ENCODE measurements at places on chromosomes 6 and 20.

- no peak for DNase-seq
These were observed 456.8 kb upstream of the GJE1 start for GRCh38 chr6:141675957-141676356.

GRCh38 chr6:70282919-70283461 lies 19.9 kb downstream of the COL9A1 start:
- DNase-seq = no peak

- DNase-seq = no peak
These were observed 73.2 kb downstream of the CEBPB start for GRCh38 chr20:50263831-50264230.

GRCh38 chr6:30357678-30358540 lies 13.0 kb downstream of the RPP21 start:
- peak; percentile 39 for DNase-seq

- no peak for DNase-seq
These were observed 52.4 kb upstream of the ARMH2 start for GRCh38 chr6:24851086-24851485.

- DNase-seq = no peak
These were observed 633.7 kb upstream of the GJE1 start for GRCh38 chr6:141498977-141499376.

DNA sequence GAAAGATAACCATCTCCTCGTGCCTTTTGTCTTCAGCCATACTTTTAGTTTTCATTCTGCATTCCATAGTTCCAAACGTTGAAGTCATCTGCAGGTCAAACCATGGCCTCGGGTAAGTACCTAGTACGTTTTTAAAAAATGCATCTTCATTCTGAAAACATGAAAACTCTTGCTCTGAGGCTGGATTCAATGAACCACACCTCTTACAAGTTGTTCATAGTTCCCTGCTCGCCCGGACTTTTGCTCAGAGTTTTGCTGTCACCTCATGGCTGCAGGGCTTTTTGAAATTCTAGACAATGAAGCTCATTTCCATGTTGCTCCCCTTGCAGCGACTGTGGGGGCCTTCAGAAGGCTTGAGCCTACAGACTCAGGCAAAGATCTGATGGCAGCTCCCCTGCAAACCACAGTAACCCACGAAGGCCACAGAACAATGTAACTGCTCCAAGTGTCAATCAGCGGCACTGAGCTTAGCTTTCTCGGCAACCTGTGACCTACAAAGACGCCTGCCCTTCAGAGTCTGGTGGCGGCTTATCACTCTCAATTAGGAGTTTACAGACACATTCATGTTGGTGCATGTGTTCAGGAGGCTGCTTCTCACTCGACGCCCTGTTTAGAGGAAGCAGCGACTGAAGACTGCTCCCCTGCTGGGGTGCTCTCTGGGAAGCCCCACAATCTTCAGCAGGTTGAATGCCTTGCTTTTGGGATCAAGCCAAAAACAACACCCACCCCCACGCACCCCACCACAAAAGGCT lies 61.2 kb downstream of the FOXC1 start:
- DNase-seq = no peak

- DNase-seq = no peak
These were observed 51.1 kb downstream of the MYLIP start for GRCh38 chr6:16179970-16180431.

GRCh38 chr20:41082306-41082705 lies 53.7 kb downstream of the TOP1 start:
- no peak for DNase-seq

Measured in ovary (tissue), 10 donors.